ENCODE measurements at places on chromosomes 4 and X. TPM values are rescaled to one million over a fixed set of nuclear protein-coding genes. Genes with fewer than 3 reads are reported as not detected.

TEX13D gene
- total RNA-seq: 0.04 TPM

- no peak for DNase-seq
Measured at GRCh38 chr4:98516042-98516440, 142.4 kb downstream of the TSPAN5 start.

- DNase-seq: peak; percentile 100
Measured at GRCh38 chr4:73069338-73070073, at the start of gene COX18. TSS of gene COX18 (minus strand) at chr4:73069716. CDS start at chr4:73069649, 67 bp downstream.

- peak; percentile 92 for DNase-seq
Measured at GRCh38 chr4:113574636-113575103, 186.9 kb downstream of the CAMK2D start.

GRCh38 chr4:101066626-101067170 lies 280.6 kb downstream of the PPP3CA start:
- no peak for DNase-seq

DNA sequence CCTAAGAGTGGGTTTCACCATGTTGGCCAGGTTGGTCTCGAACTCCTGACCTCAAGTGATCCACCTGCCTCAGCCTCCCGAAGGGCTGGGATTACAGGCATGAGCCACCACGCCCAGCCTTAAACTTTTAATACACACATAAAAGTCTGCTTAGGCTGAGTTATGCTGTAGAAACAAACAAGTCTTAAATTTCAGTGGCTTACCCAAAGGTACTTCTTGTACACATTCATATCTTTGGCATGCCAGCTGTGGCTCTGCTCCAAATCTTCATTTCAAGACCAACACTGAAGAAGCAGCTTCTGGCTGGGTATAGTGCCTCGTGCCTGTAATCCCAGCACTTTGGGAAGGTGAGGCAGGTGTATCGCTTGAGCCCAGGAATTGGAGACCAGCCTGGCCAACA lies 80.3 kb downstream of the PPEF2 start:
- DNase-seq: no peak

ITIH6 gene
- total RNA-seq: 0.22 TPM

DNA sequence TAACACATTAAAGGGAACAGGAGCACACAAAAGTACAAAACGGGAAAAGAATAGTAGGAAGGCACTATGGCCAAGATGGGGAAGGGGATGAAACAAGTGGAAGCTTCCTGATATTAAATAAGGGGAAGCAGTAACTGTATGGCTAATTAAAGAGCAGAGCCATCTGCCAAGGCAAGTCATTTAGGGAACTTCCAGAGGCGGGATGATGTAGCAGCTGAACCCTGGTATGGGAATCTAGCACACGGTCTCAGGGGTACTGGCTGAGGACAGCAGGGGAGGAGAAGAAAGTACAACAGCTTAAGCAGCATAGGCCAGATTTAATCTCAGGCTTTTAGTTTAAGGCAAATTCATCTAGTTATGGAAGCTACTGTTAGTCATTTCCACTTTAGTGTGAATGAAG lies 59.1 kb downstream of the IGFBP7 start:
- DNase-seq: peak; percentile 68

GRCh38 chr4:41430792-41431191 lies 107.2 kb upstream of the LIMCH1 start:
- peak; percentile 81 for DNase-seq

- DNase-seq: no peak
Measured at GRCh38 chr4:78567500-78568060, 16.0 kb downstream of the ANXA3 start.

DNA sequence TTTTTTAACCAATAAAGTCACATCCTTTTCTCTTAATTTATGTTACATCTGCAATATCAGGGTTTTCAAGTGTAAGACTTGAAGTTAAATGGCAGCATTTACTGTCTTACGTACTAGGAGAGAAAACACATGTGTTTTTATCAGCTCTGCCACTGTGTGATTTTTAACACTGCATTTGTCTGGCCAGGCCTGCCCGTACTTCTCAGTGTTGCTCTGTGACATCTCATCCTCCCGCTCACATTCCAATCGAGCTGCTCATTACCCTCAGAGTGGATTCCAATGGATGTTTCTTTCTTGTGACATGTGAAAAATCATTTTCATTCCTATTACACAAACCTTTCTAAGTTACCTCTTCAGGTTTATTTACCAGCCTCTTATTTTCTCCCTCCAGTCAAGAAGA lies 420.3 kb downstream of the FAT4 start:
- peak; percentile 68 for DNase-seq

INTU gene
- total RNA-seq: 10.6 TPM

DNA sequence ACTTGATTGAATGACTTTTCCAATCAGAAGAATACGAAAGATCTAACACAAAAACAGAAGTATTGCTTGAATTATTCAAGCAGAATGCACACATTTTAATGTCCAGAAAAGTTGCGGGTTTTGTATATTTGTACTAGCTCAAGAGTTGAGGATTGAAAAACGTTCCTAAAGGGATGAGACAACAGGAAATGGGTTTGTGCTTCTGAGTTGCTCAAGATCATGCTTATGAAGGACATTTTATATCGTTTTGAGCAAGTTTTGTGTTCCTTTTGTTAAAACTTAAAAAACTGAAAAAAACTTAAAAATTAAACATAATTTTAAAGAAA lies 353 bp upstream of the SMIM10 start:
- DNase-seq: no peak

GRCh38 chr4:106424426-106424825 lies 55.8 kb upstream of the GIMD1 start:
- peak; percentile 83 for DNase-seq

DNA sequence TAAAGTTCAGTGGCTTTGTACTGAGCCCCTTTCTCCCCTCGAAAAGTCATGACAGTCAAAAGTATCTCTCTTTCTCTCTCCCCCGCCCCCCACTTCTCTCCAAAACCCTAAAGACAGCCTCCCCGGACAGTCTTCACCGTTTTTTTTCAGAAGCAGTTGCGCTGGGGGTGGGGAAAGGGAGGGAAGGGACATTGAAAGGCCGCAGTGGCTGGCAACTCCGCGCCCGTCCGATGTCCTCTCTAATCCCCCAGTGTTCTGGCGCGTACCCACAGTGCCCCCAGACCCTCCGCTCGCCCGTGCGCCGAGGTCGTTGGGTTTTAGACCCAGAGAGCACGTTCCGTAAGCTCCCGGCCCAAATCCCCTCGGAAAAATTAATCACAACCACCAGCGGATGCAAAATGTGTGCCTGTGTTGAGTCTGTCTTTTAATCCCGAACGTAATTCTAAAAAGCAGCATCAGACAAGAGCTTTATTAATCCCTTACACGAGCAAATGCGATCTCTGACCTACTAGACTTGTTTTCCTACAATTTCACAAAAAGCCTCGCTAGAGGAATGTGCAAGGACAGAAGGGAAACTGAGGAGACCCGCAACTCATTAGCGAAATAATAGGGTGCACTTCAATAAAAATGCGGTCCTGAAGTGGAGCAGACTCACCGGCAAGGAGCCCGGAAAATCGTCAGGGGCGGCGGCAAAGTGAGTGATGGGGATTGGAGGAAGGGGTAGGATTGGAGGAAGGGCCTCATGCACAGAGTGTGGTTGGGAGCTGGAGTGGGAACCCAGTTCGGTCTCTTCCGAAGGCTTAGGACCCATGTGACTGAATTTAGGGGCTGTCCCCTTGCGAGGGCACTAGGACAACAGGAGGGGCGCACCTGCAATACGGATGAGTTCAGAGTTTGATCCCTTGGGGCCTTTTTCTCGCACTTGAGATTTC lies 12.2 kb upstream of the PRDM8 start:
- peak; percentile 82 for DNase-seq

DNA sequence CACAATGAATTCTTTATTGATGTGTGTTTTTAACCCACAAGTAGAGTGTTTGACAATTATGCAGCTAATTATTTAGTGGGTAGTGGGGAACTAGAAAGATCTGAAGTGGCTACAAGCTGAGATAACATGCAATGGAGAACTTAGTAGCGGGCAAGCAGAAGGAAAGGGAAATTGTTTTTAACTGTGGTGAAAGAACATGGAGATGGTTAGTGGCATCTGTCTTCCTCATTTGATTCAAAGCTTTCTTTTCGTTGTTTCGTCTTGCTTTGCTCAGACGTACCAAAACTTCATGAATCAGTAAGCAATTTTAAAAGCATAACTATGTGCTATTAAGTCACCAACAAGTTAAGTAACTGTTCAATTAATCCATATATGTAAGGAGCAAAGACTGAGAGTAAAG lies 169.9 kb downstream of the BANK1 start:
- DNase-seq: no peak

GRCh38 chr4:139769364-139769763 lies 103.7 kb downstream of the MGST2 start:
- DNase-seq: no peak

- DNase-seq: no peak
Measured at GRCh38 chr4:114368751-114369150, 229.9 kb upstream of the UGT8 start.

SERPINA7 gene
- total RNA-seq: not detected

DNA sequence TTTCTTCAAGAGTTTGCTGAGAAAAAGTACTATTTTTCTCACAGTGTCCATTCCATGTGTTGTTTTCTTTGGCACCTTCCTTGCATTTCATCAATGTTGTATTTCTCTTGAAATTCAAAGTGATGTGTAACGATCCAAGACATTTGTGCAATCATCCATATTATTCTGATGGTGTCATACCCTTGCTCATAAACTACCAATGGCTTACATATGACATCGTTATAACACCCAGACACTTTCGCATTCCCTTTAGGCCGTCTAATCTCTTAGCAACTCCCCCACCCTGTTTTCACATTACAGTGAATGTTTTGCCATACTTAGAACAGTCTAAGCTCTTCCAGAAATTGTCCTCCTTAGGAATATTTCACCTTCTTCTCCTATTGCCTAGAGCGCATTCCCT lies 1779.0 kb downstream of the PCDH7 start:
- peak; percentile 31 for DNase-seq

BEND2 gene
- total RNA-seq: not detected

HTT gene
- total RNA-seq: 22.2 TPM

NLRP2B gene
- total RNA-seq: 0.04 TPM

FAAH2 gene
- 0.49 TPM for total RNA-seq

GRCh38 chr4:176262243-176262642 lies 6.8 kb downstream of the ASB5 start:
- DNase-seq: no peak

DNA sequence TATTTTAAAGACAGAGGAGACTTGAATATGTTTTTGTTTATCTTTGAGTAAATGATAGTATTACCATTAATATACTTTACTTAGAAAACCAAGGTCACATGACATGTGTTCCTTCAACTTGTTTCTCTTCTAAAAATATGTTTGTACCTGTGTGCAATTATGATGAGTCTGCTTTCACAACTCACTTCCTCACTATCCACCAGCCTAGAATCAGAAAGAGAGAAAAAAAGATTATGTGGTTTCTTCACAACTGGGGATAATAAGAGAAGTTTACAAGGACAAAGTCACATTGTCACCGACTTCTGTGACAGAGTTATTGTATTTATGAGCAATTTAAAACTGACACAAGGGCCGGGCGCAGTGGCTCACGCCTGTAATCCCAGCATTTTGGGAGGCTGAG lies 1112.1 kb downstream of the RPA4 start:
- DNase-seq: no peak
